Activated T-helper 2 cell treated with anti-CD3 and anti-CD28 coated beads, Interferon-gamma antibody, Interleukin-2, Interleukin-4, amounts not matched to agents 10 μg/mL and 5 μg/mL and 100 μg/mL, durations not matched to agents 14 hours and 24 hours and 36 hours (primary cell): ENCODE measurements at places on chromosomes 12 and 14. TPM values are rescaled to one million over a fixed set of nuclear protein-coding genes. Genes with fewer than 3 reads are reported as not detected.

DNA sequence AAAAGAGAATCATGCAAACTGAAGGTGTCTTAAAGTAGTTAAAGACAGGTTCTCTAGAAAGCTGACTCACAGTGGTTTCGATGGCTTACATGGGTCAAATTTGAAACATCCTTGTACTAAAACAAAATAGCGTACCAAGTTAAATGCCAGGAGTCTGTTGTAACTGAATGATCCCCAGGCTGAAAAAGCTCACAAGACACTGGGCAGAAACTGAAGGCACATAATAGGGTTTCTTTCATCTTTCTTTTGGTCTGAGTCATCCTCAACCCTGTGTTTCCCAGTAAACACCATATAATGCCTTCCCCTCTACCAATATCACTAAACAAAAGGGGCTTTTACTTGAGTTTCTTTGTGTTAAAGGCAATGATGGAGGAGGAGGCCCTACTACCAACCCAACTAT is 12.8 kb downstream of the ZFYVE1 start:
- no peak overlapping the region for H3K4me3 ChIP-seq
- H3K27me3 ChIP-seq, result no peaks in the 10 kb centered on the region
- H3K4me1 ChIP-seq, result peaks cover 25% of the 10 kb centered on the region
- peaks cover 53% of the 10 kb centered on the region for H3K36me3 ChIP-seq

The MORN3 gene
- 0.34 and 0.37 TPM in 2 replicates for total RNA-seq

GRCh38 chr14:24312736-24313507 is 1.6 kb downstream of the LTB4R start:
- H3K27ac ChIP-seq, result peak overlapping the region; percentile 82
- peak; percentile 39 for DNase-seq
- H3K27me3 ChIP-seq, result no peaks in the 10 kb centered on the region
- H3K36me3 ChIP-seq, result peaks cover 47% of the 10 kb centered on the region

DNA sequence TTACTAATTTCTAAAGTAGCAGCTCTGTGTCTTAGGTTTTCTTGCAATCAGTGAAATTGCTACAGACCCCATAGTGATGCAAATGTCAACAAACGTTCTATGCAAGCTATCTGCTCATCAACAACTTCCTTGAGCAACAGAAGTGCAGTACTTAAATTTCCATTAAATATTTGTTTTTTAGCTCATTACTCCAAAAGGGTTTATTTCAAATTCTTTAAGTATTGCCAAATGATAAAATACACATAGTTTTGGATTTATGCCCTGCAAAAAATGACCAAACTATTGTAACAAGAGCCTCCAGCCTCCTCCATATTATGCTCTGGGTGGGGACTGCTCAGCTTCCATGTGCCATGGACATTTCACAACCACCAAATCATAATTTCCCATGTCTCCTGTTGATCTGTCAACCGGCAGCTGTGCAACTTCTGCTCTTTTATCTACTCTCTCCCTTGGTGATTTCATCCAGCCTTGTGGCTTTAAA is 4.4 kb downstream of the BDKRB1 start:
- DNase-seq, result no peak
- H3K27me3 ChIP-seq, result peaks cover 6% of the 10 kb centered on the region
- no peaks in the 10 kb centered on the region for H3K4me1 ChIP-seq
- H3K27ac ChIP-seq, result no peak overlapping the region
- no peaks in the 10 kb centered on the region for H3K36me3 ChIP-seq

DNA sequence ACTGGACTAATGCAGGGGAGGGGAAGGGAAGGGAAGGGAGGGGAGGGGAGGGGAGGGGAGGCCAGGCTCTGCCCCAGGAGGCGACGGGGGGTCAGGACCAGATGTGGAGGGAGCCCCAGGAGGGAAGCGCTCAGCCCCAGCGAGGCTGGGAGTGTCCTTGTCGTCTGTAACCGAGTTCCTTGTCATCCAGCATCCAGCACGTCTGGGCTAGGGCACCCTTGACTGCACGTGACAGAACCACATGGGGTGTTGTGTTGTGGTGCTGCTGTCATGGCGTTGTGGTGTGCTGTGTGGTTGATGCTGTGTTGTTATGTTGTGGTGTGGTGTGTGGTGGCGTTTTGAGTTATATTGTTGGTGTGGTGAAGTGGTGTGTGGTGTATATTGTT is 28.4 kb upstream of the SFSWAP start:
- peak overlapping the region; percentile 5 for H3K27ac ChIP-seq
- no peak overlapping the region for H3K4me3 ChIP-seq
- H3K4me1 ChIP-seq, result peaks cover 16% of the 10 kb centered on the region

The FCF1 gene
- 61.8 and 62.8 TPM in 2 replicates for total RNA-seq
